ENCODE measurements at places on chromosomes 12 and 14.

- DNase-seq = no peak
Observed at GRCh38 chr14:57864659-57865058, 1.2 kb downstream of the SLC35F4 start.

DNA sequence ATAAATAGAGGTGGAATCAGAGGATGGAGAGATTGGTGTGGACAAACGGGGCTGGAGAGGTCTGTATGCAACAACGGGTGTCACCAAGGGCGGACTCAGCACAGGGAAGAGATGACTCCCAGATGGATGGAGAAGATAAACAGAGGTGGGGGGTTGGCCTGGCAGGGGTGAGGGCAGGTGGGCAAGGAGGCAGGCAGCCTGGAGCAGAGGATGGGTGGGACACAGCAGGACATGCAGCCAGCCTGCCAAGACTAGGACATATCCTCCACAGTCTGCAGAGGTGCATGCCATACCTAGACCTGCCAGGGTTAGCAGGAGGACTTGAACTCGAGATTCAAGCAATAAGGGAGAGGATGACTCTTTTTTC, 56.2 kb downstream of the TTC7B start:
- no peak for DNase-seq

DNA sequence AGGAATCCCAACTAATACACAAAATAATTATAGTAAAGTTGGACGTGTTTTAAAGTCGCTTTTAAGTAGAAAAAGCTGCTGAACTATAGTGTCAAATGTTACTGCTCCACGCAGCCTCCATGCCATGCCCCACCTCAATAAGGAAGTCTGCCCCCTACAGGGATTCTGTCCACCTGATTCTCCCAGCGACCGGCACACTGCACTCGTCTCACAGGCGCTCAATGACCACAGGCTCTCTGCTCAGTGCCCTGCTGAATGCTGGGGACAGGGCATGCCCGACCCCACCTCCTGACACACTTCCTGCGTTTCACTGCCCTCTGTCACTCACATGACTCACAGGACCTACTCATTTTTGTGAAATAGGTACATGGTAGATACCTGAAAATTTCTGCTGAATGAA, 48.9 kb downstream of the BDKRB1 start:
- no peak for DNase-seq

GRCh38 chr12:6462234-6462995, 8.1 kb downstream of the VAMP1 start:
- no peak for DNase-seq
